ENCODE measurements at places on chromosomes 3 and 15.

- DNase-seq = no peak
These were observed 7.6 kb upstream of the ACOX2 start for GRCh38 chr3:58544541-58544940.

DNA sequence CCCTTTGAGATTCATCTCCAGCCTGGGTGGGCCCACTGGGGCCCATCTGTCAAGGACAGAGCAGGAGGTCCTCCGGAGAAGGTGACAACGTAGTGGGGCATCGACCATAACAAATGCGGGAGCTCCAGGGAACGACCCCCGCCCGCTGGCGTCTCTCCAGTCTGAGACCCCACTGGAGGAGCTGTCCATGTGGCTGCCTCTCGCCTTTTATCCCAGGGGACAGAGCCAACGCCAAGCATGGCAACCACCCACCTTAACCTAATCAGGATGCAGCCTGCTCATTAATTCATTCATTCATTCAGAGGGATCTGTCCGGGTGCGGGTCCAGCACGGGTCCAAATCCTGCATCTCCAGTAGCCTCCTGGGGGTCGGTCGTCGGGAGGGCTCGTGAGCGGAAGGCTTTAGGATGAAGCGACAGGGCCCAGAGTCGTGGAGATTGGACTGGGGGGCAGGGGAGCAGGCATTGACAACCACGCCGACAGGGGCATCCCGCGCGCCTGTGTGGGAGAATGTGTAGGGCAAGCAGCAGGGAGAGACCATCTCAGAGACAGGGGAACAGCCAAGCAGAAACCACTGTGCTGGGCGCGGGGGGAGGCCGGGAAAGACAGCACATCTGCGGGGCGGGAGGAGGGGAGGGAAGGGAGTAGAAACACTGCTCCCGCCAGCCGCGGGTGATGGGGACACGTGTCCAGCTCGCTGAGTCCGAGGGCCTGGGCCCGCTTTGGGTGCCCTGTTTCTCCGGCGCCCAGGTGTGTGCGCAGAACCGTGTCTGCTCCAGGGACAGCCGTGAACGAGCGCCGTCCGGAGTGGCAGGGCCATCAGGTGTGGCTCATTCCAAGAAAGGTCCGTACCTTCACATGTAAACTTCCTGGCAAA, 1.9 kb downstream of the PIGZ start:
- DNase-seq = no peak

DNA sequence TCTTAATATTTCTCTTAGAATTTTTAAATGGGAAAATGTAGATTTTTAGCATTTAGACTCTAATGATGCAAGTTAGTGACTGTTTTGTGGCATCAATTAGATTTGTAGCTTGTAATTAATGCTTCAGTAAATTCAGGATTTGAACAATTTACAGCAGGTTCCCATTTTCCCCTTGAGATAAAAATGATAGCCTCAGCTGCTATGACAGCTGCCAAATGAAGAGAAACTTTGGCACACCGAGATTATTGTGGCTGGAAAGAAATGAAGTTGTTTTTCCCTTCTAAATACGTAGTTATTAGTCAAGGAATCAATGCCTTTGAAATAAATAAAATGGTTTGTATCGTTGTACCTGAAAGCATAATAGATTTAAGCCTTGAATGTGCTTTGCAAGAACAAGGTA, 206.4 kb upstream of the P2RY1 start:
- DNase-seq = no peak

DNA sequence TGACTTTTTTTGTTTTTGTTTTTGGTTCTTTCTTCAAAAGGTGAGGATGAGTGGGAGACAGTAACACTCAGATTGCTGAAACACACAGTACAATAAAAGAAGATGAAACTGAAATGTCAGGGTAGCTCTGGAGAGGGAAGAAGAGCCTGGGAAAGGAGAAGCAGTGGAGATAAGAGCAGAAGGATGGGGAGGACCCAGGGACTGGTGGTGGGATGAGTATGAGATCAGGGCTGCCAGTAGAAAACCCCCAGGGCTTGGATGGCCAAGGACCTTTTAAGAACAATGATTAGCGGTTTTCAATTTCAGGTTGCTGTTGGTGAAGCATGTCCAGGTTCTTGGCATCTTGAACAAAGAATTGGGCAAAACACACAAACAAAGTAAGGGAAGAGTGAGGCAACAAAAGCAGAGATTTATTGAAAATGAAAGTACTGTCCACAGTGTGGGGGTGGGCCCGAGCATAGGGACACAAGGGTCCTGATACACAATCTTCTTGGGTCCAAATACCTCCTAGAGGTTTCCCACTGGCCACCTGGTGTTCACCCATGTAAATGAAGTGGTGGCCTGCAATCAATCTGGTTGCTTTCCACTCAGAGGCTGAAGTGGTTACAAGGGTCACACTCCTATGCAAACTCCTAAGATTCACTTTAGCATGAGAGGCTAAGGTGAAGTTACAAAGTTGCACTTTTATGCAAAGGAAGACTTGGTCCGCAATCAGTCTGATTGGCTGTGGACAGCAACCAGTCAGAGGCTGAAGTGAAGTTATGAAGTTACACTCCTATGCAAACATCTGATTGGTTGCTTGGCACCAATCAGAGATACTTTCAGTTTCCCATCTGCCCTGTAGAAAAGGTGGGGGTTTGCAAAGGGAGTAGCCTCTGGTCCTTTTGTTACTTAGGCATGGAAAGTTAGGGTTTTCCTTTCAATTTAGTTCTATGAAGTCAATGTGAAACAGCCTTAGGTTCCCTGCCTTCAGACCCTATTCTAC, 26.1 kb upstream of the MFSD1 start:
- no peak for DNase-seq

GRCh38 chr3:114567771-114568170, 273.9 kb downstream of the TIGIT start:
- DNase-seq = no peak

- DNase-seq = no peak
These were observed 74.0 kb upstream of the STRIT1 start for GRCh38 chr3:155367506-155367905.

DNA sequence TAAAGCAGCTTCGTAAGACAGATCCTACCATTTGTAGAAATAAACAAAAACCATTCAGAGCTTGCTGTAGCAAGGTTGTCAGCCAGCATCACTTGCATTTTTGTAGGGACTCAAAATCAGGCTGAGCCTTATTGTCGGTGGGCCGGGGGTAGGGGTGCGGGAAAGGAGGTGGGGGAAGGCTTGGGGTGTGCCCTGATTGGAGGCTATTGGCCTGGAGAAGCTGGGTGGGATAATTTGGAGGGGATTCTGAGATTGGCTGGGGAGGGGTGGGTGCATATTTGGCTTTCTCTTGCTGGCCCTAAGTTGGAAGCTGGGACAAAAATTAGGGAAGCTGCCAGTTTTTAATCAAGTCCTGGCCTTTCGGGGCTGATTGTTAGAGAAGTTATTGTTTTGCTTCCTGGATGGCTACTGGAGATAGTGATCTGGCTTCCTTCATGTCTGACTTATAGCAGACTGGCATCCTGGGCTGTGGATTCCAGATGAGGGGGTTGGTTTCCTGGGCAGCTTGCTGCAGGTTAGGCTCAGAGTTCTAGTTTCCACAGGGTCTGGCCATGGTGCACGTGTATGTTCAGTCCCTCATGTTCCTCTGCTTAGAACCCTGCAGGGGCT, 22.8 kb downstream of the STOML1 start:
- DNase-seq = no peak

- DNase-seq = no peak
These were observed 6.8 kb upstream of the SKIL start for GRCh38 chr3:170350515-170351413.

- DNase-seq = no peak
These were observed 448.6 kb upstream of the RASGRP1 start for GRCh38 chr15:39013262-39013661.

DNA sequence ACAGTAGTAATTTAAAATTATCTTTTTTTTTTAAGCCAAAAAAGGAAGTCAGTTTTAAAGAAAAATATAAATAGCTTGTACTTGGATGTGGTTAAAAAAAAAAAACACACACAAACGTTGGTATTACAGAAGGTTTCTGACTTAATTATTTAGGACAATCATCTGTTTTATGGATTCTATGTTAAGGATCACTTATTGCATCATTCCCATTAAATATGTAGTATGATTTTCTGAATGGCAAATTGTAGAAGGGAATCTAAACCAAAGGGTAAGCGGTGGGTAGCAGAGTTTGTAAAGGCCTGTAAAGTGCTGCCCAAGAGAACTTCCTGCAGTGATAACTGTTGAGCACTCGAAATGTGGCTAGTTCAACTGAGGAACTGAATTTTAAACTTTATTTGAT, 8.0 kb downstream of the SENP2 start:
- no peak for DNase-seq

GRCh38 chr3:193574488-193575070, 18.4 kb upstream of the OPA1 start:
- DNase-seq = no peak

GRCh38 chr3:2968475-2968874, 141.7 kb downstream of the IL5RA start:
- no peak for DNase-seq

DNA sequence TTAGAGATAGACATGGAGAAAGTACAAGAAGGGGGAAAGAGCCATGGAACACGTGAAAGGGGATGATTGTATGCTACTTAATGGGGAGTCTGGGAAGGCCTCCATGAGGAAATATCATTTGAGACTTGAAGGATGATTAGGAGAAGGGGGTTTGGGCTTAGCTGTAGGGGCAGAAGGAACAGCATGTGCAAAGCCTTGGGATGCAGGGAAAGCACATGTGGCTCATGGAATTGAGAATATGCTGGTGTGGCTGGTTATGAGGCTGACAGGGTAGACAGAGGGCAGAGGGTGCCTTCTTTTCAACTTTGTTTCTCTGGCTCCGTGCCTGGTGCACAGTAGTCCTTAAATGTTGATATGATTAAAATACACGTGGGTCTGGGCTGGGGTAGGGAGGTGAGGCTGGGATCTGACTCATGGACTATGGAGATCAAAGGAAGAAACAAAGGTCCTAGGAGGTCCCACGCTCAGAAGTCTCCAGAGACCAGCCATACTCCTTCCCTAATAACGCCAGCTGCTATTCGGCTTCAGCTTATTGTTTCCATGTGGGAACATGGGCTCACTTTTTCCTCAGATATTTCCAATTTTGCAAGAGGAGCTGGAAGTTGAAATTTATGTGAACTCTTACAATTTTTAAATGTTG, 1.1 kb downstream of the GTF2E1 start:
- no peak for DNase-seq

DNA sequence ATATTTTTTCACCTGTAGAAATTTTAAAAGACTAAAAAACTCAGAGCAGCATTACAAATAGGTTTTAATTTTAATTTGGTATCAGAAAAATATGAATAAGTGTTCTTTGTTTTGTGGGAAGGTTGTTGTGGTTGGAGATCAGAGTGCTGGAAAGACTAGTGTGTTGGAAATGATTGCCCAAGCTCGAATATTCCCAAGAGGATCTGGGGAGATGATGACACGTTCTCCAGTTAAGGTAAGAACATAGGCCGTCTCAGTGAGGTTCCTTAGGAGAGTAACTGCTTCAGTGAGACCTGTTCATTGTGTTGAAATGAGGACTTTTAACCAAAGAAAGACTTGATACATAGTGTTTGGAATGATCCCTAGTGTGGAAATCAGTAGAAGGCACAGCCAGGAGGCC, 44.8 kb downstream of the OPA1 start:
- no peak for DNase-seq

- no peak for DNase-seq
These were observed 224.8 kb upstream of the NANOGP8 start for GRCh38 chr15:35309886-35310285.

DNA sequence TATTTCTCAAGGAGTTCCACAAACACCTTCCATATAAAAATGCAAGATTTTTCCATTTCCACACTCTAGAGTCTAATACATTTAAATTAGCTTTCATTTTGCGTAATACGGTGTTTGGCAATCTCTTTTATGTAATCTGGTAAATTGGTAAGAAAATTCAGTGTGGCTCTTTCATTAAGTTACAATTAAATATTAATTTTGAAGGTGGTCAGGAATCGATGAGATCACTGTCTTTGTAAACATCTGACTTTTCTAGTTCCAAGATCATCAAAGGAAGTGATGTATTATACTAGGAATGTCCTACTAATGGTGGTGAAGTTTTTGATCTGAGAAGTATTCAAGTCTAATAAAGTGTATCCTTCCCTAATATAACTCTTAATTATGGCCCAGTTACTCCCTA, 1.1 kb upstream of the UTS2B start:
- no peak for DNase-seq

GRCh38 chr15:63146684-63147083, 10.6 kb downstream of the RPS27L start:
- no peak for DNase-seq

- DNase-seq = no peak
These were observed 5.6 kb downstream of the CD96 start for GRCh38 chr3:111547631-111548030.

GRCh38 chr3:46934498-46935167, 41.9 kb downstream of the CCDC12 start:
- no peak for DNase-seq

DNA sequence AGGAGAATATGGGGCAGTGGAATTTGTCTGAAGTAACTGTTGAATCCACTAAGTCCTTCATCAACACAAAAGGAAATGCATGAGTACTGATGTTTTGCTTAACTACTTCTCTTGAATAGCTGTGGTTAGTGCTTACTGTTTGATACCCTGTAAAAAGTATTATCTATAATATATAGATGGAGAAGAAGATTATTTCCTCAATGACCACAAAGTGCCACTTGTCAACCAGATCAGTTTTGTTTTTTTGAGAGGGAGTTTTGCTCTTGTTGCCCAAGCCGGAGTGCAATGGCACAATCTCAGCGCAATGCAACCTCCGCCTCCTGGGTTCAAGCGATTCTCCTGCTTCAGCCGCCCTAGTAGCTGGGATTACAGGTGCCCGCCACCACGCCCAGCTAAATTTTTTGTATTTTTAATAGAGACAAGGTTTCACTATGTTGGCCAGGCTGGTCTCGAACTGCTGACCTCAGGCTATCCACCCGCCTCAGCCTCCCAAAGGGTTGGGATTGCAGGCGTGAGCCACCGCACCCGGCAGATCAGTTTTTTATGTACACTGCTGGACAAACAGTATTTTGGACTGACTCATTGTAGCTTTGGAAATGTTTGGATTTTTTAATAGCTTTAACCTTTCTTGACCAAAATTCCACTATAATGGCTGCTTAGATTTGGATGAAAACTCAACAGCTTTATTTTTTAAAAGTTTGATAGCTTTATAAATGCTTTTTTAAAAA, 1.5 kb upstream of the RPLP1 start:
- DNase-seq = no peak

DNA sequence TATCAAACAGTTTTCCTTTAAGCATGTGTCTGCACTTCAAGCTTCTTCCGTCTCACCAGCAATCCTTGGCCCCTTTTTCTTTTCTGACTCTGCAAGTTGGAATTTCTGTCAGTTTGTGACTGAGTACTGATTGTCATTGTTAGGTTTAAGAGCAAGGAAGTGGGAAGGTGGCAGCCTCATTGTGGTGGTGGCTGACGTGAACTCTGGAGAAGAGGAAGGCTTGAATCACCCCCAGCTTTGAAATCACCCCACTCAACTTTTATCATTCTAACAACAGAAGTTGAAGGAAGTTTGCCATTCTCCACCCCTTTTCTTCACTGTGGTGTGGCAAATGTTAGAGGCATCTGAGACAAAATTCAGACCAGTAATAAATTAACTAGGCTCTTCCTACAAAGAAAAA, 231.6 kb upstream of the AGTR1 start:
- DNase-seq = no peak
